ENCODE measurements at places on chromosomes 5 and 9.

DNA sequence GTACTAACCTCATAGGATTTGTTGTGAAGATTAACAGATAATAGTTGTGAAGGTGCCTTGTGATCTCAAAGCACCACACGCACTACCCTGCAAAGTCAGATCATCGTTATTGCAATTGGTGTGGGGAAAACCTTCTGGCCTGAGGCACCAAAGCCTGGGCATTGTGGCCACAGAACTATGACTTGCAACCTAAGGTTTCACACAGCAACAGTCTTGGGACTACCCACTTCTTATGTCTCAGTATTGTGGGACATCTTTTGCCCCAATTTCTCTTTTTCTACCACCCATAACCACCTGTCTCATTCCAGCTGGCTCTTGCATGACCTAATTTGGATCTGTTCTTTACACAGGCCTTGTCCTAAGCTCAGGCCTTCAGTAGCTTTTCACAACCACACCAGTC is 247.8 kb upstream of the NR4A3 start:
- DNase-seq: no peak

GRCh38 chr9:3458806-3459475 is 66.9 kb downstream of the RFX3 start:
- DNase-seq: no peak

- DNase-seq: no peak
These were observed 216.9 kb upstream of the FBXL7 start for GRCh38 chr5:15283076-15283475.

- no peak for DNase-seq
These were observed 6.1 kb upstream of the CXCL14 start for GRCh38 chr5:135584918-135585317.

DNA sequence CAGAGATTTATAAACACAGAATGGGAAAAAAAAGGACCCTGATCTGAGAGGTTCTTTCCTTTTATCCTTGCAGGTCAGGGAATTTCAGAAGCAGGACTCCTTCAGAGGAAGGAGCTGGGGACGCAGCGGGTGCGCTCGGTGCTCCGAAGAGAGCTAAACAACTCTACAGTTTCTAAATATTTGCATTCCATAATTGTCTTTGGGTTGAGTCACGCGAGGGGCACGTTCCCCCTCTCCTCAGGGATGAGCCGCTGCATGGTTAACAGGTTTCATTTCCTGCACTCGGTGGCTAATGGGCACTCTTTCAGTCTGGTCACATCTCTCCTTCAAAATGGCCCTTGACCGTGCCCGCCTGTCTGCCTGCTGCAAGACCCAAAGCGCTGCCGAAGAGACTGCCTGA is 165.0 kb upstream of the HMHB1 start:
- no peak for DNase-seq

DNA sequence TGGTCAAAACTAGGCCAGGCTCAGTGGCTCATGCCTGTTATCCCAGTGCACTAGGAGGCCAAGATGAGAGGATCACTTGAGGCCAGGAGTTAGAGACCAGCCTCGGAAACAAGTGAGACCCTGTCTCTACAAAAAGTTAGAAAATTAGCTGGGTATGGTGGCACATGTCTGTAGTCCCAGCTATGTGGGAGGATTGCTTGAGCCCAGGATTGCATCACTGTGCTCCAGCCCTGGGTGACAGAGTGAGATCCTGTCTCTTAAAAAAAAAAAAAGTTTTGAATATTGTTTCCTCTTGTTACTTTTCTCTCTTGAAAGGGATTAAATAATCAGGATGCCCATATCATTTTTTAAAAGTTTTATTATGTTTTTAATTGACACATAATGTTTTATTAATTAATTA is 7.6 kb downstream of the ARHGEF37 start:
- no peak for DNase-seq

GRCh38 chr9:77648234-77649108 is at the start of gene GNA14:
Gene GNA14 (minus strand): TSS chr9:77648322. CDS start chr9:77647793, 529 bp downstream.
- DNase-seq: peak; percentile 26

DNA sequence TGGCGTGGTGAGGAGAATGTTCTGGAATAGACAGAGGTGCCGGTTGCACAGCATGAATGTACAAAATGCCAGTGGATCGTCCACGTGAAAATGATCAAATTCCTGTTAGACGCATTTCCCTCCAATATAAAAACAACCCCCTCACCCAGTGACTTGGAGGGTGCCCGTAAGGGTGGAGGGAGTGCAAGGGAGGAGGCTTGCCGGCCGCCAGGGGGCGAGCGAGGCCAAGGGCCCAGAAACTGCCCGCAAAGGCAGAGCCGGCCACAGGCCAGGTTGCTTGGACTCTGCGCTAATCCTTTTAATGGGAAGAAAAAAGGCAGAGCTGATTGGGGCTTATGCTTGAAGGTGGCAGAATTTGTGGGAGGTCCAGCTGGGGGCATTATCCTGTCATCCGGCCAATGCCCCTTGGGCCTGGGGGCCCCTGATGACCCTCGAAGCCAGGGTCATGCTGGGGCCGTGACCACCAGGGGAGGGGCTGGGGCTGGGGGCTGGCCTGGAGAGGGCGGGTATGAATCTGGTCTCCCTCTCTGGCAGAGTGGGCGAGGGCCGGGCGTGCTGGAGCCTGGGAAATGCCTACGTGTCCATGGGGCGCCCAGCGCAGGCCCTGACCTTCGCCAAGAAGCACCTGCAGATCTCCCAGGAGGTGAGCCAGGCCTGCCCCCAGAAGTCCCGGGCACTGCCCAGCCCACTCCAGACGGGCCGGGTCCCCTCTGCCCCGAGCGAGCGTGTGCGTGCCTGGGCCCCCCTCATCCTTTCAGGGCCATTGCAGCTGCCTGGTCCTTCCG is 12.0 kb downstream of the GPSM1 start:
- no peak for DNase-seq

DNA sequence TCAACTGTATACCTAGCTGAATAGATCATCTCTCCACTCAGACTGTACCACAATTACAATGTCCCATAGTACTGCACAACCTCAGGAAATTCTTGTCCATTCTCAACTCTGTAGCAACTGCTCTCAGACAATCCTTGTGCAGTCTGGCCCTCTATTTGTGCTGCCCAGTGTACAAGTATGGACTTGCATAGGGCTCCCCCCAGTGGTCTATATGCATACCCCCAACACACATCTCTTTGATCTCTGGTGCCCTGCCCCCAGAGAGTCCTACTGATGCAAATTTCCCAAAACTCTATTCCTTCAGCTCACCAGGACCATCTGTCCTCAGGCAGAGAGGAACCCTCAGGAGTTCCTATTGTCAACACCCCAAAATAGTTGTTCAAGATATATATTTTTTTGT is 205.3 kb downstream of the SLCO4C1 start:
- DNase-seq: no peak

- DNase-seq: no peak
These were observed 102.2 kb upstream of the DAB2 start for GRCh38 chr5:39526914-39527477.

DNA sequence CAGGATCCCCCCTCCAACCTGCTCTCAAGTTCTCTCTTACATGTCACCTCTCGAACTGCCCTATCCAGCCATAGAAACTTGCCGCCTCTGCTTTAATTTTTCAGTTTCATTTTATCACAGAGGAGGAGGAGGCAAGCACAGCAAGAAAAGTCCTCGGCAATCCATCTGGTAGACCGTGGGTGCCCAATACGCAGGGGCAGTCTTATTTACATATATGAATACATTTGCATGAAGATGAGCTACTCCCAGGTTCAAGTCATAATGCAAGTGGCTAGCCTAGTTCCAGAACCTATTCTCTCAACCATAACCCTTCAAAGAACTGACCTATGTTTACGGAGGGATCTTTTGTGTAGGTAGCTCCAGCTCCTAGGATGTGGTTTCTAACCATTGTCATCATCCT is 223.2 kb upstream of the PANK3 start:
- no peak for DNase-seq

- no peak for DNase-seq
These were observed 61.0 kb downstream of the EHMT1 start for GRCh38 chr9:137679695-137680305.

DNA sequence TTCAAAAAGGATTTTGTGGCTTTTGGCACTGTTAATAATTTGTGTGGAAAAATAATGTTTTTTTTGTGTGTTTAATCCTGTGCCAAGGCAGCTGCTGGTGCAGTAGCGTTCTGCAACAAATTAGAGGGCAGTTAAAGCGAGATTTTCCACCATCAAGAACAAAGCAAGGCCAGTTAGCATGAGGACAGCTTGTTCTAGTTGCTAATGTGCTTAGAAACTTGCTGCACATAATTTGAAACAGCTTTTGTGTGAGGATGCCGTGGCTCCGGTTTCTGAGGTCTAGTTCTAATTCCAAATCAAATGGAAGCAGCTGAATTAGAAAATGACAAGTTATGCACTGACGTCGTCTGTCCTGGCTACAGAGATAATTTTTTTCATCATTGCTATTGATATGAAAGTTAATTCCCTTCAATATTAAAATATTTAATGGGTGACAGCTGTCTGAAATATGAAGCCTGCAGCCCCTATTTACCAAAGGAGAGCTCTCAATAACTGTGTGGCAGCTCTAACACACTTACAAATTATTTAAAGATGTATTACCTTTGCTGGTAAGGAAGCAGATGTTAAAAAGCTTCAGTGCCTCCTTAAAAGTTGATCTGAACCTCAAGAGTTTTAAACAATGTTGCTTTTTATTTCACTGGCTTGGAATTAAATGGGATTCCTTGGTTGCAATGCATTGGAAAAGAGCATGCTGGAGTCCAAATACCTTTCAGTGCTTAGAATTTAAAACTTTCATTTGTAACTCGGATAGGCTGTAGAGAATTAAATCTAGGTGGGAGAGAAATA is 128.6 kb downstream of the SPATA31D1 start:
- no peak for DNase-seq

GRCh38 chr5:174601946-174602345 is 122.4 kb upstream of the MSX2 start:
- no peak for DNase-seq

GRCh38 chr9:73951147-73951546 is 546.0 kb upstream of the RORB start:
- DNase-seq: no peak

DNA sequence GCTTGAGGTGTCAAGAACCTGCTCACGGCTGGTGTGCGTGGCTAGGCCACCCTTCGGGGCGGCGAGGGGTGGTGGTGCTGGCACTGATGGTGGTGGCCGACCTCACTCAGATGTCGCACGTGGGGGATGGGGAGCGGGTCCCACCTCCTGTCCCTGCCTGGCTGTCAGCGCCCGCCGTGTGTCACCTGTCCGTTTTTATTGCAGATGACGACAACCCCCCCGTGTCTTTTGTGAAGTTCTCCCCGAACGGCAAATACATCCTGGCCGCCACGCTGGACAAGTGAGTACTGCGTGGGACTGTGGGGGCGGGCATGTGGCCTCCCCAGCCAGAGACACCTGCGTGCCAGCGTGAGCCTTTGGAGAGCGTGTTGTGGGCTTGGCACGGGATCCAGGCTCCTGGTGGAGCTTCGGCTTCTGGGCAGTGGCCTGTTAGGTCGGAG is 10.1 kb downstream of the RNU6ATAC start:
- no peak for DNase-seq

GRCh38 chr9:118529210-118529609 is 825.0 kb downstream of the TLR4 start:
- no peak for DNase-seq

DNA sequence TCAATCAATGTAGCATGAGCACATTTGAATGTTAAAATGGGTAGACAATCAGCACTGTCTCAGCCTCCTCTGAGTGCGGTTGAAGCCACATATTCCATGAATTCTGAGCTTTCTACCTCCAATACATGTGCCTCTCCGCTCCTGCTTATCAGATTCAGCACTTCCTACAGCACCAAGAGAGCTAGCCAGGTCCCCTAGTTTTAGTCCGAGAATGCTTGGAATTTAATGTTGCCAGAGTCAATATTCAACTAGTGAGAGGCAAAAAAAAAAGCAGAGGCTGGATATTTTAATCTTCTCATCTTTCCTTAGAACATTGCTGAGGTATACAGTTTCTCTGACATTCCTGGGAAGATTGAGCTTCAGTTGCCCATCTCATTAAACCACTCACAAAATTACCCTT is 1979.1 kb upstream of the CDH9 start:
- no peak for DNase-seq

GRCh38 chr5:32578764-32579163 is 6.6 kb upstream of the SUB1 start:
- no peak for DNase-seq

DNA sequence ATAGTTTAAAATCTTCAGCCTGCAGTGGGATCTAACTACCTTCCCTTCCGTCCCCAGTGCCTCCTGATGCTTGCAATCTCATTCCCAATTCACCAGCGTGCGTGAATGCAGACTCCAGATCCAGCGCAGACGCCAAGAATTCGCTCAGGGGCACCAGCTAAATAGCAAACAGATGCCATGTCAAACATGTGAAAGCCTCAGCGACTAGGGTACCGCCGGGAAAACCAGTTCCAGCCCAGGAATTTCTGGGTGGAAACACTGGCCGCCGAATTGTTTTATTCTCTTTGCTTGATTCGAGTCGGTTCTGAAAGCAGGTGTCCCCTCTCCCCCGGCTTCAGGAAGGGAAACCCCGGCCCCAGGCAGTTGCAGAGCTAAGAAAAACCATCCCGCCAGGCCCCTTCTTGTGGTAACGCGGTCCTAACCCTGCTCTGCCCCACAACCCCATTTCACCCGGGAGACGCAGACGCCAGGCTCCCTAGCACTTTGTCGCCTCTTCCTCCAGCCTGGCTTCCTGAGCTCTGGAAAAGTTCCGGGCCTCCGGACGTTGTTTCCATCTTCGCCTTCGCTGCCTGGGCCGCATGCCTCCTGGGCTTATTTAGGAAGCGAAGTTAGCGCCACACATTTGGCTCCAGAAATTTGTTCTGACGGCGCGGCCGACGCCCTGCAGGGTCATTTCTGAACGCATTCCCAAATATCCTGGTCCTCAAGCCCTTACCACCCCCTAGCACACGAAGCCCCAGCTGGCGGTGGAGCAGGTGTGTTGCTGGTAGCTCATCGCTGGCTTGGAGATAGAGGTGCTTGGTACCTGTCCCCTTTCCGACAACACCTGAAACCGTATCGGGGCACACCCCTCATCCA is 665 bp upstream of the LVRN start:
- no peak for DNase-seq

- DNase-seq: no peak
These were observed 184.3 kb upstream of the ATP10B start for GRCh38 chr5:161036296-161036695.

- DNase-seq: peak; percentile 93
These were observed 5.8 kb downstream of the PTCH1 start for GRCh38 chr9:95510709-95511615.

DNA sequence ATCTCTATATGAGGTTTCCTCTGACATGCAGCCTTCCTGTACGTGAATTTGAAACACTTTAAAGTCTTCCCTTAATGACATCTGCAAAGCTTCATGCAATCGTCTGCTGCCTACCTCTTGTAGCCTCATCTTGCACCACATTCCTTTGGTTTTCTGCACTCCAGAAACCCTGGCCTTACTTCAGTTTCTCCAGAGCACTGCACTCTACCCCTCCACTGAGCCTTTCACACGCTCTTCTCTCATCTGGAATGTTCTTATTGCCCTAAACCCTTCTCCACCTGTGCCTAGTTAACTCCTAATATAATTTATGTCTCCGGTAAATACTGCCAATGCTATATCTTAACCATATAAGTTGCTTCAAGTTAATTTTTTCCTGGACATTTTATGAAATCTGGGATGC is 168.8 kb upstream of the SLC27A6 start:
- DNase-seq: no peak
